ENCODE measurements at places on chromosomes 1 and 21.

DNA sequence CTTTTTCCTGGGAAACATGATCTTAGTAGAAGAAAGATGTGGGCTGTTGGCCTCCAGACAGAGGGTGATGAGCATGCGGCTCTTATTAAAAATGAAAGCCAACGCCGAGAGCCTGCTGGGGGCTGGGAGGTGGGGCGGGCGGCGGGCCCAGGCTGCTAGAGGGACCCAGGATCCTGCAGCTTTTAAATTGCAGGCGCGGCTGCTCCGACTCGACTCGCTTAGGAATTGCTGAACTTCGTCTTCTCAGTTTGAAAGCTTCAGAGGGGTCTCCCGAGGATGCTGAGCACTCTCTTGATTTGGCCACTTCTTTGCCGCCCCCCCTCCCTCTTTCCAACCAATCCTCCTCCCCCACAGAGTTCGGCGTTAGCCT is 1.2 kb downstream of the AGPAT3 start:
- peak; percentile 75 for DNase-seq

DNA sequence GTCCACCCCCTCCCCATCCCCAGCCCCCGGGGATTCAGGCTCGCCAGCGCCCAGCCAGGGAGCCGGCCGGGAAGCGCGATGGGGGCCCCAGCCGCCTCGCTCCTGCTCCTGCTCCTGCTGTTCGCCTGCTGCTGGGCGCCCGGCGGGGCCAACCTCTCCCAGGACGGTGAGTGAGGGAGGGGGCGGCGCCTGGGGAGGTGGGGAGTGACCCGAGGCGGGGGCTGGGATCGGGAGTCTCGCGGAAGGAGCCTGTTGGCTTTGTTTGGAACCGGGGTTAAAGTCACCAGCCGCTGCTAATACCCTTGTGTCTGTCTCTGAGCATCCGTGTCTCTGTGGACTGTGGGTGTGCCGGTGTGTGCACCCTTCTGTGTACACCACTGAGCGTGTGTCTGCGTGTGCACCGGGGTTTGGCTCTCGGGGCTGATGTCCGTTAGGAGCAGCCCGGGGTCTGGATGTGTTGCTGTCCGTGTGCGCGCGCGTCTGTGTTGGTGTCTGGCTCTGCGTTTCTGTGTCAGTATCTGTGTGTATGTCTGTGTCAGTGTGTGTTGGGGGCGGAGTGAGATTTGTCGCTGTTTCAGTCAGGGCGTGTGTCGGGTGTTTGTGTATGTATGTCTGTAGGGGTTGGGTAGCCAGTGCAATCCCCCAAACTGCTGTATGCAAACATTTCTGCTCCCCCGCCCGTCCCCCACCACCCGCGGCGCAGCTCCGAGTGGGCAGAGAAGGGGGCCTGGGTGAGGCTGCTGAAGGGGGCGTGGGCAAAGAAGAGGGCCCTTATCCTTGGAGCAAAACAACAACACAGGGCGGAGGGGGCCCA is 480 bp downstream of the CADM3 start:
- DNase-seq, result no peak

- peak; percentile 65 for DNase-seq
Measured at GRCh38 chr1:7885513-7886404, 32.9 kb upstream of the UTS2 start.

- DNase-seq, result peak; percentile 62
Measured at GRCh38 chr1:154352581-154353459, 27.5 kb downstream of the ATP8B2 start.

- DNase-seq, result peak; percentile 71
Measured at GRCh38 chr1:145962157-145963102, 1.9 kb downstream of the ANKRD34A start.

GRCh38 chr1:46473991-46474390 is 15.6 kb upstream of the DMBX1 start:
- DNase-seq, result no peak

- no peak for DNase-seq
Measured at GRCh38 chr1:51303751-51304251, 26.6 kb downstream of the TTC39A start.

- no peak for DNase-seq
Measured at GRCh38 chr1:30740251-30741238, 17.0 kb downstream of the LAPTM5 start.

GRCh38 chr1:10969971-10970332 is 42.5 kb upstream of the TARDBP start:
- DNase-seq, result no peak

DNA sequence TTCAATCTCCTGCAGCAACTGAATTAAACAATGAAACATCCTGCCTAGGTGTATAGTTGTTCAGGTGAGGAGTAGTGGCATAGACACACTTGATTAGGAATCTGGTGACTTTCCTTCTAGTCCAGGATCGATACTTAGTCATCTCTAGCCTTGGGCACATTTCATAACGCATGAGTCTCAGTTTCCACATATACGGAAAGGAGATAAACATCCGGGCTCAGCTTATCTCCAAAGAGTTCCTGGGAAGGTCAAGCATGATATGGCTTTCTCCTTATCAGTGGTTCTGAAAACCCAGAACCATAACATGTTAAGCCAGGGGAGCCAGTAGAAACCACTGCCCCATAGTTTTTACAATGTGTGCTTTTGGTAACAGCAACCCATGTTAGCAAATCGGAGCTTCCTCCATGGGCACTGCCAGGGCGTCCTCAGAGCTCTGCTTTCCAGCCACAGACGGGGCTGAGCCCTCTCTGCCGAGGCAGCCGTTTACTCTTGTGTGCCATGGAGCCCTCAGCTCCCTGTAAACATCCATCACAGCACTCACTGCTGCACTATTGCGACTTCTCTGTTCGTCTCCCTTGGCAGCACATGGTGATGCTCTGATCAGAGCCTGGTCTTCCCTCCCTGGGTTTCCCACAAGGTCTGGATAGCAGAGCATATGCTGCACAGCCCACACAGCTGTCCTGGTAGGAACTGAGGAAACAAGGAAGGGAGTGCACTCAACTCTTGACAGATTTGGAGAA is 34.6 kb downstream of the RUNX1 start:
- no peak for DNase-seq

GRCh38 chr1:217839161-217839560 is 208.0 kb downstream of the SPATA17 start:
- no peak for DNase-seq

DNA sequence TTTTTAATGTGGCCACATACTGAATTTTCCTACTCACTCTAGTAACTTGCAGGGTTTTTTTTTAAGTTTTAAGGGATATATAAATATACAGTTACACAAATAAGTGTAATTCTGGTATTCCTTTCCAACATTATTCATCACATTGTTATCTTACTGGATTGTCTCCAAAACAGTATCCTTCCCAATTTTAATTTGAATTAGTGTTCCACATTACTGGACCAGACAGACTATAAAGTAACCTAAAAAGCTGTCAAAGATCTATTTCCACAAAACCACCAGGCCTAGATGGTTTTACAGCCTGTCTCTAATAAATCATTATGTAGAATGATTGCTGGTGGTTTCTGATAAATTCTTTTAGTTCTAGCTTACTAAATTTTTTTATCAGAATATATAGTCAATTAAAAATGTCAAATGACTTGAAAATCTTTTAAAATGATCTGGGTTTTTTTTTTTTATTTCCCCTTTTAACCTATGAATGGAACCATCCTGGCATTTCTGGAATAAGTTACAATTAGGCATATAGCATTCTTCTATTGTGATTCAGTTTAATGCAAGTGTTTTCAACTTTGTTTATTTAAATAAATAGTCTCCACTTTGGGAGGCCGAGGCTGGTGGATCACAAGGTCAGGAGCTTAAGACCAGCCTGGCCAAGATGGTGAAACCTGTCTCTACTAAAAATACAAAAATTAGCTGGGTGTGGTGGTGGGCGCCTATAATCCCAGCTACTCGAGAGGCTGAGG is 59.3 kb downstream of the PACC1 start:
- no peak for DNase-seq

DNA sequence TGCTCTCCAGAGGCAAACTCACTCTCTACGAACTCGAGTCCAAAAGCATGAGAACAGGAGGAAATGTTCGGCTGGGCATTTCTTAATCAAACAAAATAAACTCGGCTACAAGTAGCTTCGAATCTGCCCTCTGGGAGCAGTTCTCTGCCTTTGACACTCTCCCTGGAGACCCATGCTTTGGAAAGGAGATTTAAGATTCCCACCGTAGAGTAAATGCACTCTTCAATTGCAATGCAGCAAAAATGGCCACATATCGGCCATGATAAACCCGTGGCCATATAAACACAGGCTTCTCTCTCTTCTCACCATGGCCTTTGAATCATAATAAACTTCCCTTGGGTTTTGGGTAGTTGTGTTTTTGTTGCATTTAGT is 215.4 kb downstream of the TOMM20 start:
- no peak for DNase-seq

DNA sequence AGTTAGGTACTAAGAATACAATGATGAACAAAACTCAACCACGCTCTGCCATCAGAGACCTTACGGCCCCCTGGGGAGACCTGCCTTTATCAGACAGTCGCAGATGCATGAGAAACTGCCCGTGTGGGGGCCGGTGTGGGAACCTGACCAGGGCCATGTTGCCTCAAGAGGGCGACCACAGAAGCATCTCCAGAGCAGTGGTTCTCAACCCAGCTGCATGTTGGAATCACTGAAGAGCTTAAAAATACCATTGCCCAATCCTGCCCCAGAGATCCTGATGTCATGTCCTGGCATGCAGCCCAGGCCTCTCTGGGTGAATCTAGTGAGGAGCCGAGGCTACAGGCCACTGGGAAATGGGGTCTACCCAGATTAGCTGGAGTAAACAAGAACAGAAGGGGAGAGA is 108.7 kb downstream of the PRDM2 start:
- no peak for DNase-seq
